Stimulated activated CD8-positive, alpha-beta memory T cell treated with anti-CD3 and anti-CD28 coated beads, Interleukin-7, amount 100 ng/mL, for 1 hour (primary cell): ENCODE measurements at places on chromosomes 7 and 10.

- DNase-seq: no peak
These were observed 11.6 kb downstream of the OGDHL start for GRCh38 chr10:49750546-49750945.

GRCh38 chr10:75283671-75284470 is 48.1 kb upstream of the COMTD1 start:
- DNase-seq: no peak

DNA sequence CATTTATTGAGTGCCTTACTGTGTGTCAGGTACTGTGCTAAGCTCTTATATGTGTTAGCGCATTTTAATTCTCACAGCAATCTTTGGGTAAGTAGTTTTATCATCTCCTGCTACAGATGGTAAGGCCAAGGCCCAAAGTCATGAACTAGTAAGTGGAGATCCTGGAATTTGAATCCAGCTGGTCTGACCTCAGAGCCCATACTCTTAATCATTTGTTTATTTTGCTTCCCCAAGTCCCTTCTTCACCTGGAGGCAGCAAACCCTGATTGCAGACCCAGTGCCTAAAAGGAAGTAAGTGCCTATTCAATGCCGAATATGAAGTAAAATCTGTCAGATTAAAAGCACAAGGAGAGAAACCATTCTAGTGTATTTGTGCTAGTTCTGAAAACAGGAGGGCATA is 182.9 kb upstream of the TCF7L2 start:
- no peak for DNase-seq

- DNase-seq: no peak
These were observed 240.6 kb downstream of the DGKI start for GRCh38 chr7:137606061-137606674.

GRCh38 chr7:115007751-115008150 is 85.9 kb downstream of the MDFIC start:
- DNase-seq: no peak

GRCh38 chr7:140447841-140448240 is 31.5 kb downstream of the MKRN1 start:
- DNase-seq: no peak

GRCh38 chr10:75588031-75588430 is 156.6 kb downstream of the LRMDA start:
- no peak for DNase-seq
